ENCODE measurements at places on chromosomes 12 and 14. TPM values are rescaled to one million over a fixed set of nuclear protein-coding genes. Genes with fewer than 3 reads are reported as not detected.
A peak's percentile ranks its signal among the peaks of the same experiment; 100 is the strongest.

DNA sequence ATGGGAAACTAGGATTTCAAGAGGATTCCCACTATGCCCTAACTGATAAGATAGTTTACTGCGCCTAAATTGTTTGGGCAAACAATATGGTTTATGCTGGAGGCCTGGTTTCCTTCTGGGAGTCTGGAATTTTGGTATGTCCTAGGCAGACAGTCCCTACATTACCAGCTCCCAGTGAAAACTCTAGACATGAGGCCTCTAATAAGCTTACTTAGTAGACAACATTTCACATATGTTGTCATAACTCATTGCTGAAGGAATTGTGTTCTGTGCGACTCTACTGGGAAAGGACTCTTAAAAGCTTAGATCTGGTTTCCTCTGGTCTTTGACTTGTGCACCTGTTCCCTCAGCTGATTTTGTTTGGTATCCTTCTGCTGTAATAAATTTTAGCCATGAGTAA is 18.0 kb upstream of the PRPF39 start:
- H3K36me3 ChIP-seq: 0 out of 2 replicates have a peak, but pooled peaks cover 1% of the 10 kb centered on the region
- H3K27me3 ChIP-seq: no peaks in the 10 kb centered on the region
- no peaks in the 10 kb centered on the region for H3K4me1 ChIP-seq

DNA sequence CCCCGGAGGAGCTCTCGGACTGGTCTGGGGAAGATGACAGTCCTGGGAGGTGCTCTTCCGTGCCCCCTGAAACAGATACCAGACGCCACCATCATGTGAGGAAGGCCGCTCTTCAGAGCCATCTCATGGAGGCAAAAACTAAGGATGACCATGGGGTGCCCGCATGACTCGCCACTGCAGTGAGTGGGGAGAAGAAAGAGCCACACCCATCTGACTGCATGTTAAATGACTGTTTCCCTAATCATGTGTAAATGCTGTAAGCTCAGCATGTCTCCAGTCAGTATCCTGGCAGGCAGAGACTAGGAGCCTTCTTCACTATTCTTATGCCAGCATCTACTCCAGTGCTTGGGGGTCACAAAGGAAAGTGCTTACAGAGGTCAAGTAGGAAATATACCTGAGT is 4.0 kb downstream of the STON2 start:
- no peak for DNase-seq
- H3K4me3 ChIP-seq: no peak overlapping the region
- H3K4me1 ChIP-seq: no peaks in the 10 kb centered on the region
- H3K36me3 ChIP-seq: no peaks in the 10 kb centered on the region
- H3K27ac ChIP-seq: no peak overlapping the region

DNA sequence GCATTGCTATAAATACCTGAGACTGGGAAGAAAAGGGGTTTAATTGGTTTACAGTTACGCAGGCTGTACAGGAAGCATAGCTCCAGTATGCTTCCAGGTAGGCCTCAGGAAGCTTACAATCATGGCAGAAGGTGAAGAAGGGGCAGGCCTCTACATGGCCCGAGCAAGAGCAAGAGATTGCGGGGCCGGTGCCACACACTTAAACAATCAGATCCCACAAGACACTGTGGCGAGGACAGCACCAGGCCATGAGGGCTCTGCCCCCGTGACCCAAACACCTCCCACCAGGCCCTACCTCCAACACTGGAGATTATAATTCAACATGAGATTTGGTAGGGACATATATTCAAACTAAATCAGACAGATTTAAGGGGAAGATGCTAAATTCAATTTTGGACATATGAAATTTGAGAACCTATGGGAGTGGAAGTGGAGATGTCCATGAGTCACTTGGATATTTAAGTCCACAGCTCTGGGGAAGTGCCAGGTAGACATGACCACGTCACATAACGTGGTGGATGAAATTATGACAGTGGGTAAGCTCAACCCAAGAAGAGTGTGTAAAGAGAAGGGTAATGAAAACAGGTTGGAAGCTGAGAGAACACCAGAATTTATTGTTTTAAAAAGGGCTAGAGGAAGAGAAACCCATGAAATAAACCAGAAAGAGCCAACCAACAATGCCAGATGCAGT is 1.5 kb upstream of the LTA4H start:
- peak; percentile 82 for DNase-seq
- H3K27me3 ChIP-seq: no peaks in the 10 kb centered on the region
- H3K4me3 ChIP-seq: no peak overlapping the region
- H3K4me1 ChIP-seq: 0 out of 2 replicates have a peak, but pooled peaks cover 2% of the 10 kb centered on the region

DNA sequence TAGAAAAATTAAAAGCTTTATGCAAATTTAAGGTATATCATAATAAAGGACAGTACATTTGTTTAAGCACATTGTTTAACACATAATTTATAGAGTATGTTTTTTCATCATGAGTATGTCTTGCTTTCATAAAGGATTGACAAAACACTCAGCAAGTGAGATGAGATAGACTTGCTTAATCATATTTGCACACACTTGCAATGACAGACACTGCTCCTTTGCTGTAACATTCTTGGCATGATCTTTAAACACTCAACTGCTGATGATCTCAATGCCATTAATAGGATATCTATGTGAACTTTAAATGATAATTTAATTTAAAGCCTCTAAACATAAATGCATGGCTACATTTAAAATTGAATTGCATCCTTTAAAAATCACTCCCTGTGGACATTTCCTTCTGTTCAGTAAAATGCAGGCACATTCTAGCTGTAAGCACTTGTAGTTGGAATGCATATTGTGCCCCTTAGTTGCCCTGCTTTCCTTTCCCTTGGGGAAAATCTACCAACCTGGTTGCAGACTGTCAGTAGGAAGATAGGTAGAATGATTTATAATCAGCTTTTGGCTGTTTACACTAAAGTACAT is 979.0 kb downstream of the TMTC2 start:
- no peaks in the 10 kb centered on the region for H3K27me3 ChIP-seq
- no peak overlapping the region for H3K4me3 ChIP-seq
- no peaks in the 10 kb centered on the region for H3K36me3 ChIP-seq
- H3K4me1 ChIP-seq: no peaks in the 10 kb centered on the region

DNA sequence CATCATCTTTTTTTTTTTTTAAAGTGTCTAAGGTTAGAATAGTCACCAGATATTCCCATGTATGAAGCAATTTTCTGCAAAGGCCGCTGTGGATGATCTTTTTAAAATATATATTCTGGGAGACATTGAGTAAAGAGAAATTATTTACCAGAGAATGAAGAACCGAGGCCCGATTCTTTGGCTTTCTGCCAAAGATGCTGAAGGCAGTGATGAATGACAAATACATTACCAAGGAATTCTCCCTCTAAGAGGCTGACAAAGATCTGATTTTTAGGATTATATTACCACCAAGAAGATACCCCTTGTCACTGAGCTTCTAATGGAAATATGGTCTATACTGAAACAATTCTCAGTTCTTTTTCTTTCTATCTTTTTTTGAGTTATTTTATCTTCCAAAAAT is 336.8 kb downstream of the NAV3 start:
- H3K36me3 ChIP-seq: no peaks in the 10 kb centered on the region
- H3K27me3 ChIP-seq: no peaks in the 10 kb centered on the region
- no peak overlapping the region for H3K27ac ChIP-seq
- H3K4me1 ChIP-seq: no peaks in the 10 kb centered on the region

DNA sequence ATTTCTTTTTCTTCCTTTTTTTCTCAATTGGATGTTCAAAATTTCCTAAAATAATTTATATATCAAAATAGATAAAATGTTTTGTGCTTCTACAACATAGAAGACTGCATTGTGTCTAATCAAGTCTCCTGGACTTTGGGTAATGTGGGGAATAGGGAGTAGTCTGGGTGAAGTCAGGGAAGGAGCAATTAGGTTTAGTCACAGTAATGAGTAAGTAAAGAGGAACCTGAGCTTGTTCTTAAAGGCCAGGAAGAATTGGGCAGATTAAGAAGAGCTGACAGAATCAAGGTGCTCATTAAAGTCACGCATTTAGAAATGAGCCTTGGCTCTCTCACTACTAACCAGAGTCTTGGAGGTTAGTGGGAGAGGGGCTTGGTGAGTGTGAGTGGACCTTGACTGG is 233.3 kb upstream of the SSTR1 start:
- H3K4me1 ChIP-seq: no peaks in the 10 kb centered on the region
- no peak for DNase-seq
- H3K27me3 ChIP-seq: no peaks in the 10 kb centered on the region
- H3K36me3 ChIP-seq: no peaks in the 10 kb centered on the region
- no peak overlapping the region for H3K4me3 ChIP-seq

DNA sequence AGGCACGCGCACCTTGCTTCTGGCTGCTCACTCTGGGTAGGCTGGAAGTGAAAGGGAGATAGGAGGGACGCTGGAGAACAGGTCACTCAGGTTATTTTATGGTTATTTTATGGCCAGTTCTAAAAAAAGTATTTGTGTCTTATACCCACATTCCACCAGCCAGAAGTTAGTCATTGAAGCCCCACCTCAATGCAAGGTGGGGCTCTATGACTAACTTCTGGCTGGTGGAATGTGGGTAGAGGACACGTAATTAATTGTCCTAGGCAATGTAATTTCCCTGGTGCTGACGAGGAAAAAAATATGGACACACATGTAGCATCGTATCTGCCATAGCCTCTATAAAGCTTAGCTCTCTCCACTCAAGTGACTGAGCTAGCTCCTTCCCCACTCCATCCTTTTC is 104.9 kb downstream of the PDZRN4 start:
- no peak for DNase-seq
- H3K4me3 ChIP-seq: no peak overlapping the region
- no peaks in the 10 kb centered on the region for H3K36me3 ChIP-seq
- no peaks in the 10 kb centered on the region for H3K4me1 ChIP-seq
- no peaks in the 10 kb centered on the region for H3K27me3 ChIP-seq
- H3K27ac ChIP-seq: no peak overlapping the region

- H3K27me3 ChIP-seq: no peaks in the 10 kb centered on the region
- DNase-seq: no peak
- H3K36me3 ChIP-seq: peaks cover 61% of the 10 kb centered on the region
- H3K27ac ChIP-seq: no peak overlapping the region
Observed at GRCh38 chr14:73721101-73721821, 7.1 kb upstream of the PNMA1 start.

GRCh38 chr12:116709768-116710167 is 28.1 kb downstream of the SPRING1 start:
- no peak for DNase-seq
- H3K27ac ChIP-seq: no peak overlapping the region
- H3K27me3 ChIP-seq: no peaks in the 10 kb centered on the region
- H3K4me1 ChIP-seq: no peaks in the 10 kb centered on the region

DNA sequence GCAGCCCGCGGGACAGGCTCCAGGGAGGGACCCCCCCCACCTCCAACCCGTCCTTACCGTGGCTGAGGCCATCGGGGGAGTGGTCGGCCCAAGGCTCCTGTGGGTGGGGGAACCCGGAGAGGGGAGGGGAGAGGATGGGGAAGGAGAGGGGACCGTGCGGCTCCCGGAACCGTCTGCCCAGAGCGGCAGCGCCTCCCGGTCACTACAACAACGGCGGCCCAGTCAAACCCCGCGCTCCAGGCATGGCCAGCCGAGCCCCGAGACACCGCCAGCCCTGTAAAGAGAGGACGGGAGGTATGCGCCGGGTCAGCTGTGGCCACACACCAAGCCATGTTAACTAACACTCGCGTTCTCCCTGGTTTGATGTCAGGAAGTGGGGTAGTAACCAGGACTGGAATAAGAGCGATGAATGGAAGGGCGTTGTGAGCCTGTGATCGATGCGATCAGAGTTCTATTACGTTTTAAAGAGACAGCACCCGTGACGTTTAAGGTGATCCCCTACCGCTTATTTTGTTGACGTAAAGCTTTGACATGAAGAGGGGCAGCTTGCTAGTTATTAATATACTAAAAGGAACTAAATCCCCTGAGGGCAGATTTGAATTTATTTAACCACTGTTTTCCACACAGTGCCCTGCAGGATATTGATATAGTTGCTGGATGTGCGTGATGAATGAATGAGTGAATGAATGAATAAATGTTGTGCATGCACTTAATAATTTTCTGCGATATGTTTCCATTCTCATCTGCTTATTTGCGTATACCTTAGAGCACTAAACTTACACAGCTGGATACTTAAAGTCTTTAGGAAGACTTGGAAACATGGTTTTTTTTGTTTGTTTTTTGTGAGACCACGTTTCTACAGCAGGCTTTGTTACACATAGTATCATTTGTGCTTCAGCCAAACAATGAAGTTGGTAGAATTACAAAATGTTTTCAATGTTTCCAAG is at the start of gene POC1B:
Gene POC1B (minus strand): TSS at position 224 of the 947 bp plus-strand sequence. CDS start 152 bp downstream, at position 72.
- 0 out of 2 replicates have a peak, but pooled peaks cover 2% of the 10 kb centered on the region for H3K36me3 ChIP-seq
- H3K27ac ChIP-seq: peak within 1 kb of the TSS; percentile 92
- peak within 1 kb of the TSS; percentile 88 for H3K4me3 ChIP-seq
- DNase-seq: peak; percentile 77

DNA sequence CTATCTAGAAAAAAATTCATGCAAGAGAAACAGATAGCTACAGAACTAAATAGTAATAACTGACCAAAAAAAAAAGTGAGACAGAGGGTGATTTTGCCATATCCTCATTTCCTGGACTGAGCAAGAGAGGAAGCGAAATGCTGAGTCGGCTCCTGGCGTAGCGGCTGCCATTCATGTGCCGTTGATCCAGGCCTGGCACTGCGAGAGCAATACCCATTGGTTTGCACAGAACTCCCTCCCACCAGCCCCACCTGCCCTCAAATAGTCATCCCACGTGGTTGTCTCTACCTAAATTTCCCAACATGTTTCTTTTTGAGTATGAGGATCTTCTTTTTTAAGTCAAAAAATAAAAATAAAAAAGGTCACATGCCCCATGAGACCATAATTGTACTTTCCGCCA is 9.4 kb upstream of the WNT5B start:
- no peaks in the 10 kb centered on the region for H3K27me3 ChIP-seq
- H3K27ac ChIP-seq: no peak overlapping the region
- peaks cover 3% of the 10 kb centered on the region for H3K4me1 ChIP-seq
- H3K36me3 ChIP-seq: no peaks in the 10 kb centered on the region

GRCh38 chr12:128449146-128449894 is 182.3 kb downstream of the TMEM132C start:
- H3K27me3 ChIP-seq: no peaks in the 10 kb centered on the region
- H3K4me3 ChIP-seq: no peak overlapping the region
- no peaks in the 10 kb centered on the region for H3K4me1 ChIP-seq
- DNase-seq: no peak
- no peaks in the 10 kb centered on the region for H3K36me3 ChIP-seq

- H3K27ac ChIP-seq: no peak overlapping the region
- H3K36me3 ChIP-seq: peaks cover 7% of the 10 kb centered on the region
- H3K27me3 ChIP-seq: no peaks in the 10 kb centered on the region
- no peak for DNase-seq
Observed at GRCh38 chr12:100043631-100044030, 58.9 kb upstream of the ANKS1B start.

- no peaks in the 10 kb centered on the region for H3K4me1 ChIP-seq
- H3K27ac ChIP-seq: no peak overlapping the region
- no peak overlapping the region for H3K4me3 ChIP-seq
- no peaks in the 10 kb centered on the region for H3K27me3 ChIP-seq
- no peak for DNase-seq
Observed at GRCh38 chr12:120739031-120739762, 13.6 kb downstream of the ACADS start.

- no peaks in the 10 kb centered on the region for H3K36me3 ChIP-seq
- DNase-seq: no peak
- H3K4me1 ChIP-seq: peaks cover 2% of the 10 kb centered on the region
- no peaks in the 10 kb centered on the region for H3K27me3 ChIP-seq
- no peak overlapping the region for H3K4me3 ChIP-seq
Observed at GRCh38 chr12:19834592-19834991, 395.3 kb downstream of the AEBP2 start.

- H3K36me3 ChIP-seq: no peaks in the 10 kb centered on the region
- no peaks in the 10 kb centered on the region for H3K27me3 ChIP-seq
- H3K4me1 ChIP-seq: peaks cover 11% of the 10 kb centered on the region
- no peak overlapping the region for H3K4me3 ChIP-seq
- peak; percentile 62 for DNase-seq
Observed at GRCh38 chr12:72369423-72369959, 97.3 kb downstream of the TRHDE start.

GUCY2C gene
- total RNA-seq: not detected

KLRC1 gene
- total RNA-seq: not detected

KRT72 gene
- not detected for total RNA-seq

ZFYVE26 gene
- total RNA-seq: 11.1 TPM

B4GALNT3 gene
- total RNA-seq: not detected

ASCL1 gene
- total RNA-seq: not detected

PTPRQ gene
- total RNA-seq: 2.8 TPM

Measured in IMR-90 (cell line).